ENCODE measurements at places on chromosomes 5 and 9. TPM values are rescaled to one million over a fixed set of nuclear protein-coding genes. Genes with fewer than 3 reads are reported as not detected.

- DNase-seq: no peak
Measured at GRCh38 chr5:40376566-40376965, 303.1 kb upstream of the PTGER4 start.

GRCh38 chr5:143311955-143312354 lies 91.5 kb downstream of the NR3C1 start:
- DNase-seq: no peak

- no peak for DNase-seq
Measured at GRCh38 chr9:16033921-16034691, 481.3 kb downstream of the CCDC171 start.

DNA sequence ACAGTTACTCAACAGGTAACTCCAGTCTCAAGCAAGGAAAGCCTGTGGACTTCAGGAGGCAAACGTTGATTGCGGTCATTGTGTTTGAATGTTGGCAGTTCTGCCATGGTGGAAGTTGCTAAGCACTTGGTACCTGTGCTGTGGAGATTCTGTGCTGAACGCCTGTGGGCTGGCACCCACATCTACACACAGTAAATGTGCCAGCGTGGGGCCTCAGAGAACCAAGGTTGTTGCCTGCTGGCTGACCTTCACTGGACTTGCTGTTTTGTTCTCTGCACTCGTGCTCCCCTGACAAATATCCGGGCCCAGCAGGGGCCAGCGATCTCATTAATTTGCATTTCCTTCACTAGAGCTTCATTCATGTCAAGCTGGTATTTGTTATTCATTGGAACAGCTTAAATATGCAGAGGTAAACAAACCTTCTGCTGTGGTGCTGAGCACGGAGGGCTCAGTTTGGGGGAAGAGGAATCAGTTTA lies 141.8 kb downstream of the PRKACG start:
- no peak for DNase-seq

- no peak for DNase-seq
Measured at GRCh38 chr5:7546555-7546954, 150.6 kb downstream of the ADCY2 start.

DNA sequence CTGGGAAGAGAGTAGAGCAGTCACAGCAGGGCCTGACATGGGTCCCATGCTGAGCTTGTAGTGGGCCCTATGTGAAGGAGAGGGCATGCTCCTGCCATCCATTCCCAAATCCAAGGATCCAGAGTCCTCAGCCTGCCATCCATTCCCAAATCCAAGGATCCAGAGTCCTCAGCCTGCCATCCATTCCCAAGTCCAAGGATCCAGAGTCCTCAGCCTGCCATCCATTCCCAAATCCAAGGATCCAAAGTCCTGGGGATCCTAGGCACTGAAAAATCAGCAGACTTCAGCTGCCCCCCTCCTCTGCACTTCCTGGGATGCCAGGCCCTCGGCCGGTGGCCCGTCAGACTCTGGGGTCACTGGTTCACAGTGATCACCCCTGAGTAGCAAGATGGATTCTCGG lies 33.6 kb downstream of the THBS4 start:
- DNase-seq: no peak

- DNase-seq: no peak
Measured at GRCh38 chr9:9847750-9848149, 765.1 kb downstream of the PTPRD start.

DNA sequence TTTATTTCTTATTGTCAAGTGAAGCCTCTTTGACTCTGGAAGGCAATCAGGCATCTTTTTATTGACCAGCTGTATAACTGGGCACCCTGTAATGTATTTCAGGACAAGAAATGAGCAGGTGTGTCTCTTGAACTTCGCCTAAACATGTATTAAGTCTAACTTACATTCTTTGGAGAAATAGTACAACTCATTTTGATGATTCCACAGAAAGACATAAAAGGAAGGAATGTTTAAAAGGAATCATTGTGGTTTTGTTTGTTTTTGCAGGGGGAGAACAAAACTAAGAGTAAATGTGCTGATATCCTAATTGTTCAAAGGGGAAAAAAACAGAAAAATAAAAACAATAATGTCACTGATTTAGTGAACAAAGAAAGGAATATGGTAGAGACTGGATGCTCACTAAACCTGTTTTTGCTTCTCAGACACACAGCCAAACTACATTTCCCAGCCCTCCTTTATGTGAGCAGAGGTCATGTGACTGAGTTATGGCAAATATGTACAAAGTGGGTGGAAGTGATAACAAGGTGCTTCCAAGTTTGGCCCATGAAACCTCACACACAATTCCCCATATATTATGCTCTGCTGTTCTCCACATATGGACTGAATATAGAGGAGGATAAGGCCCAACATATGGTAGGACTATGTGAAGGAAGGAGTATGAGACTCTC lies 150.6 kb upstream of the ACOT12 start:
- DNase-seq: no peak

DNA sequence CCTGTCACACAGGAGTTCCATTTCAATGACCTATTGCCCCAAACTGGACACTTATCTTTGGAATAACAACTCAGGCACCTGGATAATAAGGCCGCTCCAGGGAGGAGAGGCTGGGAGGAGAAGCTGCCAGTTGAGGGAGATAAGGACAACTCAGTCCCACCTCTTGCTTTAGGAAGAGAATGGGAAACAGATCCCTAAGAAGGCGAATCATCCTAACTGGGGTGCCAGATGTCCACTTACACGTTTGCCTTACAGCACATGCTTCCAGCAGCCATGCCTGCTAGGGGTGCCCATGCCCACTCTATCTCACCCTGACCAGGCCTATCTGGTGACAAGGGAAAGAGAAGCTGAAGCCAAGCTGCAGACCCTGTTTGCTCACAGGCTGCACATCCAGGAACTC lies 6.5 kb downstream of the HK3 start:
- DNase-seq: no peak

The ENHO gene
- polyA plus RNA-seq: 1.6 TPM
